ENCODE measurements at places on chromosomes 7 and 10.
A peak's percentile ranks its signal among the peaks of the same experiment; 100 is the strongest.

DNA sequence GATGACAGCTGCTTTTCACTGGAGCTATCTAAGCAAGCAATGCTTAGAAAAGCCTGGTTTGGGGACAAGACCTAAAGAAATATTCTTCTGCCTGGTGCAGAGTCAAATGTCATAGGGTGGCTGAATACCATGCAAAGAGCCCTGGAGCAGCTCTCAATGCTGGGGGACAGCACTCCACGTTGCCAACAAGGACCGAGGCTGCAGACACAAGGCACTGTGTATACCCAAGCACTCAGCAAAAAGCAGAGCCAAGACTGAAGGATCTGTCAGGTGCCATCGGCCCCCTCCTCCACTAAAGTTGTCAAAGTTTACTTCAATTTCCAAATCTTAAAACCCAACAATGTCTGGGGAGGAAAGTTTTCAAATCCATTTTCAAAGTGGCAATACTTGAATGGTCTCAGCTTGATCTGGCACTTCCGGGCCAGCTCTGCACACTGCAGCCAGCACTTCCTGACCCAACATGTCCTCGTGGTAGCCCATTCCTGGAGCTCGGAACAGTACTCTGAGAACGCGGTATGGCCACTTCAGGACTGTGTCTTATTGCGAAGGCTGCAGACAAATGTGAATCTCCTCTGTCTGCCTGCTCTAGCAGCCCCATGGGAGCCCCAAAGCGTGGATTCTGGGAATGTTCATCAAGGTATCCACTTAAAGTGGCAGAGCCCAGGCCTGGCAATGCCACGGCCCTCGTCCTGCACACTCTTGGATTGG is 191.8 kb downstream of the TNS3 start:
- DNase-seq = no peak

DNA sequence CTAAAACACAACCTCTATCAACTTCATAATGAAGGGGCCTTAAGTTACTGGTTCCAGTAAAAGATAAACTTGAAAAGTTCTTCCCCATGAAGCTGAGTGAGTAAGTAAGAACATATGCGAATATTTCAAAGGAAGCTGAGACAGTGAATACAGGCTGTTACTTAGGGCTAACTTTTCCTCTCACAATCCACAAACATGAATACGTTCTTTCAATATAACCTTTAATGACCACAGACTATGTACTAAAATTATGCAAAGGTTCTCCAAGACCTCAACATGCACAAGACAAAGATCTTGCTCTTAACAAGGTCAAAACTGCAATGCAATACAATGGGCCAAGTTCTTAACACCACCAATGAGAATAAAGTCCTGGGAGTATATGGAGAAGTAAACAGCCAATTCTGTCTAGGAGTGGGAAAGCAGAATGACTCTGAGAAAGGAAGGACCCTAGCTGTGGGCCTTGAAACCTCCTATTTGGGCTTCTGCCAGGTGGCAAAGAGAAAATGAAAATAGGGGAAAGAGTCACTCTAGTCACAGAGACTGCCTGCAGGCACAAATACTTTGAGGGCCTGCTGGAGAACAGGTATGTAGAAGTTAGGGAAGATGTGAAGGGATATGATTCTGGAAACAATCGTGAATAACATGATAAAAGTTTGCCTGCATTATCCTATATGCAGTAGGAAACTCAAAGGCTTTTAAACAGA is 43.7 kb downstream of the OSBPL3 start:
- DNase-seq = no peak

GRCh38 chr7:70076325-70076724 is 478.1 kb downstream of the AUTS2 start:
- DNase-seq = no peak

DNA sequence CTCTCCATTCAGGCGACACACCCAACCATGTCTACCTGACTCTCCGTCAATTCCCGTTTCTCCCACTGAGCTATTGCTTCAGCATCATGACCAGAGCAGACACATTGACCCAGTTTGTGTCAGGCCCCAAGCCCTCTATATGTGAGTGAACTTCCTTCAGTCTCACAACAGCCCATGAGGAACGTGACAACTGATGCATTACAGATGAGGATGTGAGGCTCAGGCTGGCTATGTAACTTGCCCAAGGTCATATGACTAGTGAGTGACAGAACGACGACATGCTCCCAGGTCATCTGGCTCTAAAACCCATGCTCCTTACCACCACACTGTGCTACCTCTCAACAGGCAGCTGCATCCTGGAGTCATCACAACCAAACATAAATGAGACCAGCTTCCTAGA is 3.7 kb downstream of the TMEM140 start:
- no peak for DNase-seq

DNA sequence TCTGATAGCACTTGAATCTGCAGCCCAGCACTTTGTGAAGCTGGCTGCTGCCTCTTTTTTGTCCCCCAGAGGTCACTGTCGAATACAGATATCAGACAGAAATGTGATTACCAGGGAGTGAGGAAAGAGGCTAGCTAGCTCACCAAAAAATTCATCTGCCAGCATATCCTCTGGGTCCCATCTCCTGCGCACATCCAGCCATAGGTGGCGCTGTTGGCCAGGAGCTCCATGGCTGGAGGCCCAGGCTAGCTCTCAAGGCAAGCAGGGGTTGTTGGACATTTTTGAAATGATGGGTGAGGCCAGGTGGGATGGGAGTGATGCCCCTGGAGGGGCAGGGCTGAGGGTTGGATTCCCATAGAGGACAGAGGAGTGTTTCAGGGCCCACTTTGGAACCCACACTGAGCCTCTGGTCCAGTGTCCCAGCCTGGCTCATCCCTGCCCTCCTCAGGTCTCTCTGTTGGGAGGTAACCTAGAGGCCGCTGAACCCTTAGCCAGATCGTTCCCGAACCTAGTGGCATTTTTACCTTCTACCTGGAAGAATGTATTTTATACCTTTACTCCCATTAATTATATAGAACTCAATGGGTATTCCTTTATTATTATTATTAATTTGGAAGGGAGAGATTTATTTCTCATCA is 14.8 kb downstream of the DPCD start:
- peak; percentile 68 for DNase-seq

DNA sequence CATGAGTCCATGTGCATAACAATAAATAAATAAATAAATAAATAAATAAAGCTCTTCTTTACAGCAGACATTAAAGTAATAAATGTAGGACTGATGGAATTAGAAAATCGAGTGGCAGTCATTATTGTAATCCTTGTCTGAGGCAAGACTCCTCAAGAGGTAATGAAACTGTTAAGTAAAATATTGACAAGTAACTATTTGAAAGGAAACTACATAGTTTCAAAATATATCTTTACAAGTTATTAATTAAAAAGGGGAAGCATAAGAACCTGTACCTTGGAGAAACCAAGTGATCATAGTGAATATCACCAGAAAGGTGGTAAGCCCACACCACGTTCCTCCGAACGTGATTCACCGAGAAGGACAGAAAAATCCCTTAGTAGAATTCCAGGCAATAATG is 285.6 kb upstream of the SORCS1 start:
- no peak for DNase-seq

GRCh38 chr7:24227603-24228359 is 56.2 kb upstream of the NPY start:
- DNase-seq = no peak

DNA sequence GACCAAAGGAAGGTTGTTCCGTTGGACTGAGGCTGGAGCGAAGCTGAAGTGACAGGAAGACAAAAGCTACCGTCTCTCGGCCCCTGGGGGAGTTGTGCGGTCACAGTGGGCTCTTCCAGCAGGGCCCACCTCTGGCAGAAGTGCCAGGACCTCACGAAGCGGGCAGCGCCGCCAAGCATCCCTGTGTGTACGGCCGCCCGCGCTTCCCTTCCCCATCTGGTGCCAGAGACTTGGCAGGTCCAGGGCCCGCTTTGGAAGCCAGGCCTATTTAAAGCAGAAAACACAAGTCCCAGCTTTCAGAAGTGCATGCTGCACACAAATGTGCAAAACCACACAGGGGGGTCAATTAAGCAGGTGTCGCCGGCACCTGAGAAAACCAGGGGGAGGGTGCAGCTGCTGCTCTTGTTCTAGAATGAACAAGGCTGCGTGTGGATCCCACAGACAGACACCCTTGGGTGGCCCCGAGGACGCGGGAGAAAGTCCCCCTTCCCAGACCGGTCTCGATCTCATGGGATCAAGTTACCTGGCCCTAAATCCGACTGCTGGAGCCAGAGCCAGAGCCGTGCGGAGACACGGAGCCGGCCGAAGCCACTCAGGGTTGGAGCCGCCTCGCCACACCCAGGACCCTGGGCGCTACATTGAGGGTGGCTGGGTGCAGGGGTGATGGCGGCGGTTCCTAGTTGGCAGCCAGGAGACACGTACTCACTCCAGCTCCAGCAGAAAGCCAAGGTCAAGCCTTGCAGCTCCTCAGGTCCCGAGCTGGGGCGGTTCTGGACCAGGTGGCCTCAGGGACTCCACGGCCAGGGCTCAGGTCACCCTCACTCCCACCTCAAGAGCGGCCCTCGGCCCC is 51.8 kb upstream of the PPP2R2D start:
- DNase-seq = no peak

DNA sequence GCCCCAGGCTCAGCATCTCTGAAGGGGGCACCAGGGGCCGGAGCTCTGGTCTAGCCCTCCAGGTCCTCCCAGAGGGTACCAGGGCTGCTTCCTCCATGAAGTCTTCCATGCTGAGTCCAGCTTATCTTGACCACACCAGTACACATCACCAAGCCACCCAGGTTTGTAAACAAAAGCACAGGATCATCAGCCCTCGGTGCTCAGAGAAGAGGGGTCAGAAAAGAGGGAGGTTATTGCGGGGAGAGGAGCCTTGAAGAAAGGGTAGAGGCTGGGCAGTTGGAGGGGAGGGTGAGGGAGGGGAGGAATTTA is 23.9 kb downstream of the AQP1 start:
- no peak for DNase-seq

DNA sequence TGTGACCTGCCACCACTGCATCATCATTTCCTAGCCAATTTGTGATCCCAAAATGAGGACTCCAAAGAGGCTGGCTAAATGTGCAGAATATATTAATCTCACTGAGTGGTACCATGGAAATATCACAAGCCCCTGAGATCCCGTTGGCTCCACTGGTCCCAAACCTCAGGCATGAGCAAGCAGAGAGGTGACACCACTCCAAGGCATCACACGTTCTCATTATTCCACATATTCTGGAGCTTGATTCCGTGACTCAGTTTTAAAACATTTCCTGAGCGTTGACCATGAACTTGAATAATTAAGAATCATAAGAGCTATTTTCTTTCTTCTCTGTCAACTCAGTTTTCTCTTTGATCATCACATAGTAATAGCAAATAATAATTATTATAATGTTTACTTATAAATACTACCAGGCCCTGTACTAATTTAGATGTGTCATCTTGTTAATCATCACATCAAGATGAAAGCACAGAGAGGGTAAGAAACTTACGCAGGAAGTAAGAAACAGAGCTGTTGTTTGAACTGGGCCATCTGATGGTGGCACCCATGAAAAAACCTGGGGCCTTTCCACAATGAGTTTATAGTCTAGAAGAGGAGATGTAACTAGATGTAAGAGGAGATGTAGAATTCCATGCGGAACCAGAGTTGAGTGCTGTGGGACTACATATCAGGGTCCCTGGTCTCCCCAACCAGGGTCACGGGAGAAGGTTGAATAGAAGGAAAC is 3.5 kb downstream of the APBB1IP start:
- DNase-seq = no peak

GRCh38 chr10:100506596-100507356 is 12.9 kb downstream of the SEC31B start:
- DNase-seq = no peak

- DNase-seq = no peak
These were observed 30.7 kb downstream of the NUDT5 start for GRCh38 chr10:12165036-12165435.

GRCh38 chr10:128811511-128811910 is 655.5 kb upstream of the MGMT start:
- DNase-seq = no peak

GRCh38 chr7:140230861-140231770 is 54.3 kb upstream of the KDM7A start:
- DNase-seq = no peak

- no peak for DNase-seq
These were observed 298.3 kb downstream of the TNS3 start for GRCh38 chr7:47283497-47284131.

- no peak for DNase-seq
These were observed 170.9 kb downstream of the POLR1F start for GRCh38 chr7:19537942-19538401.

DNA sequence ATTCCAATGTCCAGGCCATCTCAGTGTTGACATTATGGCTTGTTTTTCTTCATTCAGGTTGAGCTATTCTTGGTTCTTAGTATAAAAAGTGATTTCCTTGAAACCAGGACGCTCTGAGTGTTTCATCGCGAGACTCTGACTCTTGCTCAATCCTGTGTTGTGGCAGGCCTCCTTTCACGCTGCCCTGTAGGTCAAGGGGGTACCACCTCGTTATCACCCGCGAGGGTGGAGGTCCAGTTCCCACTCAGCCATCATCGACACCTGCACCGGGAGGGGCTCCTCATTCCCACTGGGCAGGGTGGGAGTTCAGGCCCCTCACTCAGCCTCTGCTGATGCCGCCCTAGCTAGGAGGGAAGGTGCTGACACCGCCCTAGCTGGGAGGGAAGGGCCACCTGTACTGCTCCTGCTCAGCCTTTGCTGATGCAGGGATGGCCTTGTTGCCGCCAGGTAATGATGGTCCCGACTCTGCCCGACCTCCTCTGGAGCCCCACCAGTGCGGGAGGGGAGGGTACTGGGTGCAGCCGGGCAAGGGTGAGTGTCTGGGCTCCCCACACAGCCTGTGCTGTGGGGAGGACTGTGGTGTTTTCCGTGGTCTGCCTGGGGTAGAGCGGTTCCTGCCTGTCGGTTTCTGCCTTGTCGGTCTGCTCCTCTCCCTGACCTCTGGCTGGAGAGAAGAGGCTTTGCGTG is 16.4 kb downstream of the IQCE start:
- no peak for DNase-seq

GRCh38 chr7:11833431-11833830 is 1.4 kb upstream of the THSD7A start:
- no peak for DNase-seq

DNA sequence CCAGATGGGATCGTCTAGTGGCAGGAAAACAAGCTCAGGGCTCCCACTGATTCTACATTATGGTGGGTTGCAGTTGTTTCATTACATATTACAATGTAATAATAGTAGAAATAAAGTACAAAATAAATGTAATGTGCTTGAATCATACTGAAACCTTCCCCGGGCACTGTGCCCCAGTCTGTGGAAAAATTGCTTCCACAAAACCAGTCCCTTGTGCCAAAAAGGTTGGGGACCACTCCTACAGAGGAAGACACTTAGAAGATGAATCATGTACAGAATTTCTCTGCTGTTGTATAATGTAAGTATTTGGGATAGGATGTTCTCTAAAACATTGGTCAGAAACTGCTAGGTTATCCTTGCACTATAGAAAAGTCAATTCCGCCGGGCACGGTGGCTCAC is 11.3 kb upstream of the PHYH start:
- no peak for DNase-seq

DNA sequence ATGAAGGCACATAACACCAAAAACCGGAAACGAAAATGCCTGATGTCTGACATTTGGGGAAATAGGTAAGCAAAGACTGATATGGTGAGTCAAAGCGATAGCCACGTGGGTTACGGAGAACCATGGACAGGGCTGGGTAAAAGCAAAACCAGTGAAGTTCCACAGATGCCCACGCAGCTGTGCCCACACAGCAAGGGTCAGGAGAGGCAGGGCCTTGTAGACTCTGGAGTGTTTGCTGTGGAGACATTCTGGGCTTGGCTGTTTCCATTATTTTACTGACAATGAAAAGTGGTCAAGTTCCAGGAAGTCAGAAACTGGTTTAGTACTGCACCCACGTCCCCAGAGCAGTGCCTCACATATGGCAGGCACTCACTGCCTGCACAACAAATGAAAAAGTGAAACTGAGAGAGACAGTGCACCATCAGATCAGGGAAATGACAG is 148.7 kb downstream of the ZMYND11 start:
- no peak for DNase-seq
